ENCODE measurements at places on chromosomes 4 and X.

DNA sequence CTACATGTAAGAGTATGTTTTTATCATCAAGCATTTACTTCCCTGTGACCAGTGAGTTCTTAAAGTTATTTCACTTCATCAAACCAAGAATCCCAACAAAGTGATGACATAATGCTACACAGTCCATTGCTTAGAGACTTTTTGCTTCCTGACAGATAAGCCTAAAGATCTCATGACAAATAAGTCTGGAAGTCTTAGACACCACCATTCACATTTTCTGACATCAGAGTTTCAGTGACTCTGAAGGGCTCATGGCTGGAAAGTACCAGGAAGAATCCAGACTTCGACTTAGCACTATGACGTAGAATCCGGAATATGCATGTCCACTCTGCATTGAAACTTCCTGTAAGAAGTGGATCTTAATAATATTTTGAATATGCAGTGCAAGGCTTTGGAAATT lies 53.7 kb downstream of the CLDN22 start:
- no peak for DNase-seq

- no peak for DNase-seq
Measured at GRCh38 chr4:159017323-159018026, 85.4 kb upstream of the RAPGEF2 start.

DNA sequence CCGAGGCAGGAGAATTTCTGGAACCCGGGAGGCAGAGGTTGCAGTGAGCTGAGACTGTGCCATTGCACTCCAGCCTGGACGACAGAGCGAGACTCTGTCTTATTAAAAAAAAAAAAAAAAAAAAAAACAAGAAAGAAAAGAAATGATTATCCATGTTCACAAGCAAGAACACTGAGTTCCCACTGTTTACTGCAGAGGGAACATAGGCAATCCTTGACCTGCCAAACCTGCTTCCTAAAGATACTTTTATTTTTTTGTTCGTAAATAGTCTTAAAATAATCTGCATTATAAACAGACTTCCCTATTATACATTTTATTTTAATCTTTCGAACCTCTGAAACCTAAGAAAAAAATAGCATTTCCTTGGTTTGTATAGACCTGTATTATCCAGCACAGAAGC lies 50.6 kb upstream of the TBC1D14 start:
- no peak for DNase-seq

DNA sequence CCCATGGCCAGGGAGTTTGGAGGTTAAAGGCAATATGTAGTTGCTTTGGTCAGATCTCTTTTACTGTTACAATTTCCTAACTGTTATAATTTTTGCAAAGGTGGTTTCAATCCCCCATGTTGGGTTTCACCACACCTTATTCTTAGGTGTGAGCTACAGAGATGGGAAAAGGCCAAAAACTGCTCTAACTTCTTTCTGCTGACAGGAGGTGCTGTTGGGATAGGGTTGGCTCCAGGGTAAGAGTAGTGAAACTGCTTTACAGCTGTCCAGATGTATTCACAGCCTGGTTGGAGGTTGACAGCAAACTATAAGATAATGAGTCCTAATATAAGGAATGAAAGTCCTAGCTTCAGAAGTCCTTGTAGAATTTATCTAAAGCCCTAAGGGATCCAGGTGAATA lies 181.3 kb upstream of the TEX13D start:
- no peak for DNase-seq

- no peak for DNase-seq
Measured at GRCh38 chr4:6812766-6813165, 30.2 kb downstream of the KIAA0232 start.

GRCh38 chr4:161291222-161291621 lies 872.6 kb downstream of the FSTL5 start:
- no peak for DNase-seq

DNA sequence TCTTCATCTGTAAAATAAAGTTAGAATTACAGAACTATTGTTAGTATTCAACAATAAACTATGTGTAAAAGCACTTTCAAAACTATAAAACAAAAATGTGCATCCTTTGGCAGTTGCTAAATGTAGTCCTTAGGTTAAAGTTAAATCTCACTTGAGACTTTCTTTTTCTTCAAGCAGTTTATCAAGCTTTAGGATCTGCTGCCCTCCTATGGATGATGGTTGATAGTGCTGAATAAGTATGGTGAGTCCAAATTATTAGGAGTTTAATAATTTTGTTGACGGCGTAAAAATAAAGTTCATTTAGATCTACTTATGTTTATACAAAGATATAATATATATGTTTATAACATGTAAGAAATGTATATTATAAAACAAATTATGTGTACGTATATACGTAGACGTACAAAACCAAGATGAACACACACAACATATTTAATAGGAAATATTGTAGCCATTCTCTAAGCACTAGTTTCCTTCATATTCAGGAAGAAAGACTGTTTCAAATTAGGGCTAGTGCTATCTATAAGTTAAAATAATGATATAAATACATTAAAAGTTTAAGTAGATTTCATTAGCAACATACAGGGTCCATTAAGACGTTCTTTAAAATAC lies 22.3 kb downstream of the UGT2A2 start:
- DNase-seq: no peak

DNA sequence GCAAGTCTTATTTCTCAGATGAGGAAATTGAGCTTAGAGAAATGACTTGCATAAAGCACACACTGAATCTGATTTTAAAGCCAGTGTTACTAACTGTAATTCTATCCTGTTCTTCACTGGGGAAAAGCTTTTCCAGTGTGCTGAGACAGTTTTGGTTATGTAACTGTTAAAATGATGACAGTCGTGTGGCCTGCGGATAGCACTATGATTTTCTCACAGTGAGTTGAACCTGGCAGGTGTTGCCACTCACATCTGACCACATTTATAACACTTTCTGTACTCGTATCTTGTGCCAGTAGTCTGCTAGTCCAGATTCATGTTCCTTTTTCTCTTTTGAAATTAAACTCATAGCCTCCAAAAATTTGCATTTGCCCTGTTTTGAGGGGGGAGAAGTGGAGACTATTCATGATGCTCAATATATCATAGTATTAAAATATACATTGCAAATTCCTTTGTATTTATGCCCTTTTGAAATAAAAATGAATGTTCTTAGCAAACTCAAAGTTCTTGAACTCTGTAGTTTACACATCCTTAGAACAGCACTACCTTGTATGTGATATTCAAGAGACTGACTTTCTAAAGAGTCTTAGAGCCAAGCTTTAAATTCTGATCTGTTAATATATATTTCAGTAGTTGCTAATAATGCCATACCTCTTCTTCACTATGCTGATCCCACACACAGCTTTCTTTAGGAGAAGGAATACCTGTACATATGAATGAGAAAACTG lies 132.3 kb downstream of the PDLIM5 start:
- no peak for DNase-seq

- no peak for DNase-seq
Measured at GRCh38 chrX:130263016-130263415, 5.7 kb downstream of the ZNF280C start.
